ENCODE measurements at places on chromosomes 12 and 14.

DNA sequence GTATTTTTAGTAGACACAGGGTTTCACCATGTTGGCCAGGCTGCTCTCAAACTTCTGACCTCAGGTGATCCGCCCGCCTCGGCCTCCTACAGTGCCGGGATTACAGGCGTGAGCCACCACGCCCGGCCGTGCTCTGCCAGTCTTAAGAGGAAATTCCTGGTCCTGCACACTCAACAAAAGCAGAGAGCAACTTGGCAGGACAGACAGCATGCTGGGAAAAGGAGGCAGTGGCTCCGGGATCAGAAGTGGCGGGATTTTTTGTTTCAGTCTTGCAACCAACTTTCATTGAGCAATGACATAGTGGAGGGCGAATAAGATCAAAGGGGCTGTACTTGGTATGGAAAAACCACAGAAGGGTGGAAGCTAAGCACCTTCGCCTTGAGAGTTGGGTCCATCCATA is 2.1 kb downstream of the CKAP4 start:
- no peak for DNase-seq

DNA sequence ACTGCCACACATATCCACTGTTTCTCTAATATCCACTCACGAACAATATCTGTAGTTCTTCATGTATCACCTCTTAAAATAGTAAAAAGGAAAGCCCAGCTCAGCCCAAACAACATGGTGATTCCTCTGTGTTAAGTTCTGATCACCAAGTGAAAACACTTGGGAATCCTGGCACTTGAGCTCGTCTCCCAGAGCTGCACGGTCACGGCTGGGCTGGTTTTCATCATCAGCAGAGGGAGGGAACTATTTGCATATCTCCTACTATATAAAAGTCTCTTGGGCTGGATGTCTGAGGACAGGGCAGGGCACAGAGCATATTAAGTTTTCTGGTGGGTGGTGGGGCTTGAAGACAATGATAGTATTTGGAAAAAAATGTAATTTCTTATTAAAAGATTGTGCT is 870.6 kb downstream of the TMEM121 start:
- DNase-seq, result no peak

DNA sequence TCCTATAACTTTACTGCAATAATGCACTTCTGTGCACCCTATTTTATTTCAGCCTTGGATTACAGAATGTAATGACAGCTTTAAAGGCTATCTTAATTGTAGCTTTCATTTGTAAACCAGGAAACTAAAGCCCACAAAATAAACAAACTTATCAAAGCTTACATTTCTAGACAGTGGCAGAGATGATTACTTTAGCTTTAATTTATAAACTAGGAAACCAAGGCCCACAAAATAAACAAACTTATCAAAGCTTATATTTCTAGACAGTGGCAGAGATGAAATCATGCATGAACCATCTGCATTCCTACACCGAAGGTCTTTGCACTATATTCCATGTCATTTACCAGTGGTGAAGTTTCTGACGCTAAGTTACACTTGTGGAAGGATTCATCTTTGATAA is 74.4 kb downstream of the PRKD1 start:
- no peak for DNase-seq

- no peak for DNase-seq
Measured at GRCh38 chr12:104568935-104569334, 112.2 kb downstream of the CHST11 start.
